ENCODE measurements at places on chromosomes 4 and X.

GRCh38 chr4:22635692-22636091 lies 57.0 kb upstream of the GBA3 start:
- DNase-seq = no peak

DNA sequence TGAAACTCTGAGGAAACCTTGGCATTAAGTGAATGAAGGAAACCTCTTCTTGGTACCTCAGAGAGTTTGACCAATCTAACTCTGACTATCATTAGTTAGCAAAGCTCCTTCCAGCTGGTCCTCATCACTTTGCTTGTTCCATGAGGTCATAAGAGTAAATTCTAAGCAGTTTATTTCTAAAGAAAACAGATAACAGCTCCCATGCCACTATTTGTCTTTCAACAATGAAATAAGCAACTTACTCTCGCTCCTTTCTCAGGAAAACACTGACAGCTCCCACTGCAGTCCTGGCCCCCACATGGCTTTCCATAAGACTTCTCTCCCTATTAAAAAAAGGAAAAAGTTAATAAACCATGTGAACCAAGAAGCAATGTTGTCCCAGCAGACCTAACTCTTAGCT lies 127.7 kb downstream of the COL4A6 start:
- no peak for DNase-seq

GRCh38 chrX:23908219-23909004 lies 606 bp downstream of the CXorf58 start:
- DNase-seq = no peak

DNA sequence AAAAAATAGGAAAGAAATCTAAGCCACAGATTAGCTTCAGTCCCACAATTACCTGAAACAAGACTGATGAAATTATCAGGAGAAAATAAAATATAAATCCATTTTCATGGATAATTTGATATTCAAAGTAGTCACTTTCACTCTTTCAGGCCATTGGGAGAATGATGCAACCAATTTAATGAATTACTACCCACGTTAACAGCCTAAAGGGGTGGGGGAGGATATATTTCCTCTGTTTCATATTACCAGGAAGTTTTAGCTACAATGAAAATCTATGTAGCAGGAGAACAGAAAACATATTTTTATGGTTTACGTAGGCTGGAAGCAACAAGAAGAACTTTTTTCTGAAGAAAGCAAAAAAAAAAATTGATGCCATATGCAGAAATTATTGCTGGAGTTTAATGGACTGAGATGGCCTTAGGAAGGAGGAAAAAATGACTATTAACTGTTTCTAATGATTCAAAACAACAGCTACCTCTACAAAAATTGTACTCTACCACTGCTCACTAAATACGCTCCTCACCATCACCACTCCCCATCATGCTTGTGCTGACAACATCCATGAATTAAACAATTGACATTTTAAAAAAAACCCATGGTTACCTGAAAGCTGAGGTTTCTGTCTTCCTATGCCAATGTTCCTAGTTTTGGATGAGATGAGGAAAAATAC lies 100.9 kb downstream of the CXXC4 start:
- DNase-seq = no peak

DNA sequence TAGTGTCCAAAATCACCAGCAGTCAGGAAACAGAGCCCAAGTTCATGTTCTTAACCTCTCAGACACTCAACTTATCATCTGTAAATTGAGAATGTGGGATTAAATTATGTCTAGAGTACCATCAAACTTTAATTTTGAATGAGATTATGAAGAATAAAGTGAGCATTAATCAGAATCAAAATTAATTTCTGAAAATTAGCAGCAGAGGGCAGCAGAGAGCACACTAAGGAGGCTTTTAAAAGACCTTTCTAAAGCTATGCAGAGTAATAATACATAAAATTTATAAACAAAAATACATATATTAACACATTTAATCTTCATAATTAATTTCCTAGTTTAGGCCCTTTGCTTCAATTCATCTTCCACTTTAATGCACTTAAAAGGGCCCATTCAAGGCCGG lies 7.1 kb downstream of the TASL start:
- DNase-seq = no peak

DNA sequence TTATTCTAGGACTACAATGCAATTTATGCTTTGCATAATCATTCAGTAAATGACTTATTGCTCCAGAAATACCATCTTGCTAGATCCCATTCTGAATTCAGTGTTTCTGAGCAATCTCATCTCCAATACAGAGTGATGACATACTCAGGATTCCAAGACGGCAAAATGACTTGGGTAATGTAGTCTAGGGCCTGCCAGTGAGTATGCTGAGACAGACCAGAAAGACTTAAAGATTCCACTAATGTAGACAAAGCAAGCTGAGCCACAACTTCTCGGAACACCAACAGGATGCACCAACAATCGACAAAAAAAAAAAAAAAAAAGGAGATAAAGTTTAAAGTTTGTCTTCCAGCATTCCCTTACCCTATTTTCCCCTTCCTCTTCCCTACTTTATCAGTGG lies 919 bp upstream of the SEC24B start:
- no peak for DNase-seq

DNA sequence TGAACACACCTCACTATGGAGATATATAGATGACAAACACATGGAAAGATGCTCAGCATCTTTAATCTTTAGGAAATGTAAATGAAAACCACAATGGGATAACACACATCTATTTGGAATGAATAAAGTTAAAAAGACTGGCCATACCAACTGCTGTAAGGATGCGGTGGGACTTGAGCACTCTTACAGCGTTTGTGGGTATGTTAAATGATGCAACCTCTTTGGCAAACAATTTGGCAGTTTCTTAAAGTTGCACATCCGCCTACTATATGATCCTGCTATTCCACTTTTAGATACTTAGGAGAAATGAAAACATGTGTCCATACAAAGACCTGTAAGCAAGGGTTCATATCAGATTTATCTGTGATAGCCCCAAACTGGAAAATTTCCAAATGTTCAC lies 50.7 kb downstream of the MRPL1 start:
- DNase-seq = no peak

GRCh38 chrX:11269996-11270395 lies 23.2 kb upstream of the AMELX start:
- DNase-seq = no peak

DNA sequence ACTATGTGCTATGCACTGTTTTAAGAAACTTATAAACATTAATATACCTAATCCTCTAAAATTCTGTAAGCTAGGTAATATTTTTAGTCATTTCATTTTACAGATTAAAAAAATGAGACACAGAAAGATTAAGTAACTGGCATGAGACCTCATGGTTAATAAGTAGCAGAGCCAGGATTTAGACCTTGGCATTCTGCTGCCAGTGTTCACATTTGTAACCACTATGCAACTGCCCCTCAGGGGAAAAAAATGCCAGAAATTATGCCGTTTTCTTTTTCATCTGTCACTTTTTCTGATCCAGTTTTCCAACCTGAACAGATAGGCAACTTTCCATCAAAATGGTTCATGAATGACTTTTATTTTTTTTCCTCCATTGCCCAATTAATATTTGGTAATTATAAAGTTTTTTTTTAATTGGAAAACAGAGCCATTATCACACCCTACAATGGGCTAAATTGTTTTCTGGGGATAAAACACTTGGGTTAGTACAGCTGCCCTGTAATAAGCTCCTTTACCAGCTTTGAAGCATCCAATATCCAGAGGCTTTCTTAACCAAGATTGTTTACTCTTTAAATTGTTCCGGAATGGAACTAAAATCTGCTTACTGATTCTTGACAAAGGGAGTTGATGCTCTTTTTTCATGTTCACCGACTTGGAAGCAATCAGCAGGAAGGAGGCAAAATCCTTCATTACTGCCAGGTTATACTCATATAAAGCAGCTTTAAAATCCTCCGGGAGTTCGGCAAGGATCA lies 56.4 kb upstream of the DDX60 start:
- no peak for DNase-seq

DNA sequence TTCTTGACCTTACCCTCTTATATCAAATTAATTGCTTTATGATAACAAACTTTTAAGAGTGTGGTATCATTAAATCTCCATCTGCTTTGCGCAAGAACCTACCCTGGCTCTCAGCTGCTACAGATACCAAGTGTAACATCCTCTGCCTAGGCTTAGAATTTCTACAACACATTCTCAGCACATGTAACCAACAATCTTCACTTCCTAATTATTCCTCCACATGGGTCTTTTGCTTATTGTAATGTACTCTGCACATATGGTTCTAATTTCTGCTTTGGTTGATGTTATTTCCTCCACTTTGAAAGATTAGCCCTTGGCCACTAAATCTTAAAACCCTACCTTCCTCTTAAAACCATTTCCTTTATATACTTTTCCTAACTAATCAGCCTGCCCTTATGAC lies 242.4 kb downstream of the ARHGAP24 start:
- DNase-seq = no peak

- no peak for DNase-seq
These were observed at the start of gene SHROOM4 for GRCh38 chrX:50813843-50814661. Gene SHROOM4, minus strand, starts transcription at chrX:50814194. Its CDS starts 176 bp downstream, at chrX:50814018.

DNA sequence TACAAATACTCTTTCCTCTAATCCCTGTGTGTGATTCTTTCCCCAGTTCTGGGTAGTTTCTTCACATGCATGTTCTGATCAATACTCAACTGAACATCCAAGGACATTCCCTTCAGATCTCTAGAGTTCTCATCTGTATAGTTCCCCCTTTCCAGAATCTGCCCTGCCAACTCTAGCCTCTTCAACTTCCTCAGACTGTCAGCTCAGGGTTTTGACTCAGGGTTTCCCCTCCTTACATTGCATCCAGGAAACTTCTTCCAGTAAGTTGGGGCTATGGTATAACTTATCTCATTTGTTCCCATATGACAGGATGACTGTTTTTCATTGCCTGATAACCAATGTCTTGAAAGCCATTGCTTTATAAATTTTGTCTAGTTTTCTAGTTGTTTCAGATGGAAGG lies 14.2 kb upstream of the ANKRD17 start:
- no peak for DNase-seq

DNA sequence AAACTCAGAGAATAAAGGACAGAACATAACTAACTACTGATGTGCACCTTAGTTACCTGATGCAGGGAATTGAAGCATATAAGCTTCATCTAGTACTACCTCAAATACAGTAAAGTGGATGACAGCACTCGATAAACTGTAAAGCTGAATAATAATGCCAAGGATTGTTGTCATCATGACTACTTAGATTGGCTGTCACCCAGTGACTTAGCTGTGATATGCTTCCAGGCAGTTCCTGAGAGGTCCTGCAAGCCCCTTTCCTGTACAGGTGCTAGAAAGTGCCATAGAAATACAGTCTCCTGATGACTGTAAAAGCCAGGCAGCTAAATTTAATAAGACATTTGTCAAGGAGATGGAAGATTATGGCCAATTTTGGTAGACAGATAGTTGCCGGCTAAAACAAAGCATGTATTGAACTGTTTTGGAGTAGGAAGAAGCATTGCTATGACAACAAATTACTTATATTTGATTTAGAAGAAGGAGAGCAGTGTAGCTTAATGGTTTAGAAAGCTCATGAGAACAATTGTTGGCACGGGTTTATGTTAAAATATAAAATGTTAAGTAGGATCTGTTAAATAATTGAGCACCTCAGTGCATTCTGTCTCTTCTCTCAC lies 29.7 kb downstream of the TMEM164 start:
- no peak for DNase-seq

GRCh38 chr4:139202991-139203390 lies 26.0 kb upstream of the ELF2 start:
- DNase-seq = no peak

- DNase-seq = no peak
These were observed 408.3 kb downstream of the HNRNPD start for GRCh38 chr4:81965454-81965853.

DNA sequence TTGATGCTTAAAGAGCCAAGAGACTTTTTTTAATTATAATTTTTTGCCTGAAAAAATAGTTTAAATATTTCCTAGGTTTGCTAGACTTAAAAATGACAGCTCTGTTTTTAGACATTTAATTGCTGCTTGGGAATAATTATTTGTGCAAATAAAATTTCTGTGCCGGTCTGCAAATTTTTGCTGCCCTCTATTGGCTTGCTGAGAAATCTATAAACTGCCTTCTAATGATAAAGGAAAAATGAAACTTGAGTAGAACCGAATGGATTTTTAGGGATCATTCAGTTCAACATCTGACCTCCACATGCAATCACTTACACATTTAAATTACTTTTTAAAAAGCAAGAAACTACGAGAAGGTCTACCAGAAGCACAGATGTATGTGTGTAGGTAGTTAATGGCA lies 434.0 kb downstream of the FAM133A start:
- DNase-seq = no peak

- DNase-seq = no peak
These were observed 166.4 kb downstream of the DCLK2 start for GRCh38 chr4:150244600-150244999.

- no peak for DNase-seq
These were observed 437.1 kb upstream of the CTSO start for GRCh38 chr4:156390599-156391324.

GRCh38 chr4:56618734-56619133 lies 62.4 kb downstream of the HOPX start:
- DNase-seq = no peak

DNA sequence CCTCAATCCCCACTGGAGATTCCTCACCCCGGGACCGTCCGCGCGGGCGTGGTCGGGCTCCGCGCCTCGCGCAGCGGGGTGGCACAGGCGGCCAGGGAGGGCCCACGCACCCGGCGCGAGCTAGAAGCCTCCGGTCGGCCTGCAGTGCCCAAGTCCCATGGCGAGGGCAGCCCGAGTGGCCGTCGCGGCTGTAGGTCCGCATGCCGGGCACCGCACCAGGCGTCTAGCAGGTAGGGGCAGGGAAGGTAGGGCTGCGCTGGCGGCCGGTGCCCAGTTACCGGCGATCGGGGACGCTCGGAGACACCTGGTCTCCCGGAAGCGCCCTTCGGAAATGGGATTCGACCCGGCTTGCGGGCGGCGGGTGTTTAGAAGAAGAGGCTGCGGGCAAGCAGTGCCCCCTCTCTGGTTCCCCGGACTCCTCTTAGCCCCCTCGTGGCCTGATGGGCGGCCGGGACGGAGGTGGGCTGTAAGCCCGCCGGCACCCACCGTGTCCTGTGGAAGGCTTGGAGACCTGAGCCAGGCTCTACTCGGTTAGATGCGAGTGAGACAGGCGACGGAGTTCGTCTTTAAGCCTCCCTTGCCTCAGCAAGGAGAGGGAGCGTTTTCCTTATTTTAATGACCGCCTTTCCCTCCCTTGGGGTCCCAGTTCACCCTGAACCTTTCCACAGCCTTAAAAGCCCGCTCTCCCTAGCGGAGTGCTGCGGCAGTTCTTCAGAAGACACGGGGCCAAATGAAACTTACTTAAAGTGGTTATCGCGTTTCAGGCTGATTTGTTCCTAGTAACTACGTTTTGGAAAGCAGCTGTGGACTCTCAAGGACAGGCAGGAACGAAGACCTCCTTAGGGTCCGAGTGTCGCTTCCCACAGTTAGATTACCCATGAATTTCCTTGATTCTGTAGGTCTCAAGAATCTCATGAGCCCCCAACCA lies 821 bp downstream of the SLITRK2 start:
- DNase-seq = no peak

GRCh38 chr4:82293304-82293703 lies 80.5 kb downstream of the HNRNPD start:
- DNase-seq = no peak
